Activated naive CD8-positive, alpha-beta T cell treated with anti-CD3 and anti-CD28 coated beads for 36 hours (primary cell): ENCODE measurements at places on chromosomes 5 and 9.

- no peak for DNase-seq
These were observed at the start of gene CCIN for GRCh38 chr9:36169166-36169565. CCIN (plus strand) TSS chr9:36169388; CDS start chr9:36169503, 115 bp downstream.

DNA sequence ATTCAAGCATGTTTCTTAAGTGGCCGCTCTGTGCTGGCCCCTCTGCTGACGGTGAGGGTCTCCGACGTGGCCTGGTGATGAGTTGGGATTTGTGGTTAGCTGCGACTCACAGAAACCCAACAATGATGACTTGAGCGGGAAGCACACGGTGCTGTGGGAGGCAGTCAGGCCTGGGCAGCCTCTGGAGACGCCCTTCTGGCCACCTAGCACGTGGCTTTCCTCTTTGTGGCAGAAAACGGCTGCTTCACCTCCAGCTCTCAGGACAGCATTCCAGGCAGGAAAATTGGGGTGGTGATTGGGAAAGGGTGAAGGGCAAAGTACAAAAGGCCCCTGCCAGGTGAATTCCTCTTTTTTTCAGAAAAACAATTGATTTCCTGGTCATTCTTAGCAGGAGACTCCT lies 17.5 kb upstream of the IER5L start:
- no peak for DNase-seq

DNA sequence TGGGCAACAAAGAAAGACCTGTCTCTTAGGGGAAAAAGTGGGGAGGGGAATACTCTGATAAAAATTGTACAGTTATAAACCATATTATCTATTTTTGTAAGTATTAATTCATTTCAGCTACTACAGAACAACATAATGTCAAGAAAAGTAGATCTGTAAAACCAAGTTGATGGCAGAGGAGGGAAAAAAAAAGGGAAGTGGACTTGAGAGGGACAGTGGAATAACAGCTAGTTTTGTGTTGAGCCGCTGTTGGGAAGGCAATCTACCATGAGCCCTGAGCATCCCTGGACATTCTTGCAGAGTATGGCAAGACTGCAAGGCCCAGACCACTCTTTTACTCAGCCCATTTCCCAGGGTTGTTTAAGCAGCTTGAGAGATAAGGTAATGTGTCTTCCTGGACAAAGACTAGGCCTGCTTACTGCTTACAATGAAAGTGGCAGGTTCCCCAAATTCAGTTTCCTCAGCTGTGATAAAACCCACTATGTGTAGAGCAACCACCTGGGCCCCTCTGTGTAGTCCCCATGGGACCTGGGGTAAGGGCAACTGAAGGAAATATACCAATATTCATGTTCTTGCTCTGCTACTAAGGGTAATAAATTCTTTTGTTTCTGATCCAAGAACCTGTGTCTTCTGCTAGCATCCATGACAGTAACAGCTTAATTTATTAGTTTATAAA lies 25.0 kb downstream of the CEP120 start:
- DNase-seq, result no peak

- no peak for DNase-seq
These were observed 71.2 kb downstream of the RAB24 start for GRCh38 chr5:177232358-177232757.

GRCh38 chr5:179908528-179908927 lies 831 bp upstream of the TBC1D9B start:
- no peak for DNase-seq

- DNase-seq, result no peak
These were observed 21.7 kb downstream of the ANKRD55 start for GRCh38 chr5:56211298-56211865.

DNA sequence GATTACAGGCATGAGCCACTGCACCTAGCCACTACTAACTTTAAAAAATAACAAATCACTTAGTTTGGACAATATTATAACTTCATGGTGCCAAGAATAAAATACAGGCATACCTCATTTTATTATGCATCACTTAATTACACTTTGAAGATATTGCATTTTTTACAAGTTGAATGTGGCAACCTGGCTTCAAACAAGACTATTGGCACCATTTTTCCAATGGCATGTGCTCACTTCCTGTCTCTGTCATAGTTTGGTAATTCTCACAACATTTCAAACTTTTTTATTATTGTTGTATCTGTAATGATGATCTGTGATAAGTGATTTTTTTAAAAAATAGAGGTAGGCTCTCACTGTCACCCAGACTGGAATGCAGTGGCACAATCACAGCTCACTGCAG lies 49.9 kb upstream of the ERBIN start:
- no peak for DNase-seq

DNA sequence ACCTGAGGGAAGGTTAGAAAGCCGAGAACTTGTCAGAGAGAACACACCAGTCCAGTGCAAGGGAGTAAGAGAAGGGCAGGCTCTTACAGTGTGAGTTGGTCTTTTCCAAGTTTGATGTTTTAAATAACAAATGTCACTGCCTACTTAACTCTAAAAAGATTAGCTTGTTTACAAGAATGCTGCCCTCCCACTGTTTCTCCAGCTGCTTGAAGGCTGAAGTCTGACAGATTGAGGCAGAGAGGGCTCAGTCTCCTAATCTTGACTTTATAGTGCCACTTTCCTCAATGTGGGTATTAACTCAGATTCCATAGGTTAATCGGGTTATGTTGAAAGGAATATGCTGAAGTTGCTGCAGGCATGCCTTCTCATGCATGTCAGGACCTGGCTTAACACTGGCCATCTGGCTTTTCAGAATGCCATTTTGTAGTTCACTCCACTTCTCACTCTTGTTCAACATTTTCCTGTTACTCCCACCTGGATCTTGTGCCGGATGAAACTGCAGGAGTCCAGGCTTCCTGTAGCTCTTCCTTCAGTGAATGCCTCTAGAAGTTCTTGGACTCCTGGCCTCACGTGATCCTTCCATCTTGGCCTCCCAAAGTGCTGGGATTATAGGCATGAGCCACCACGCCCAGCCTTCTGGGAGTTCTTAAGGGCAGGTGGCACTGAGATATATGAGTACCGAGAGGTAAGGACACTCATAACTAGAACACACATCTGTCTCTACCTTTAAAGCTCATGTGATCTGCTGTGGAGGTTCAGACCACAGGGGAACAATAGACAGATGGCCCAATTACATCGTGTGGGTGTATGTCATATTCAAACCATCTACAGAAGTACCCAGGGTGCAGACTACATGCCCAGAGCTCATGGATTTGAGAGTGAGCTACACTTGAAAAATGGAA lies 249.7 kb downstream of the ARHGAP26 start:
- DNase-seq, result no peak

DNA sequence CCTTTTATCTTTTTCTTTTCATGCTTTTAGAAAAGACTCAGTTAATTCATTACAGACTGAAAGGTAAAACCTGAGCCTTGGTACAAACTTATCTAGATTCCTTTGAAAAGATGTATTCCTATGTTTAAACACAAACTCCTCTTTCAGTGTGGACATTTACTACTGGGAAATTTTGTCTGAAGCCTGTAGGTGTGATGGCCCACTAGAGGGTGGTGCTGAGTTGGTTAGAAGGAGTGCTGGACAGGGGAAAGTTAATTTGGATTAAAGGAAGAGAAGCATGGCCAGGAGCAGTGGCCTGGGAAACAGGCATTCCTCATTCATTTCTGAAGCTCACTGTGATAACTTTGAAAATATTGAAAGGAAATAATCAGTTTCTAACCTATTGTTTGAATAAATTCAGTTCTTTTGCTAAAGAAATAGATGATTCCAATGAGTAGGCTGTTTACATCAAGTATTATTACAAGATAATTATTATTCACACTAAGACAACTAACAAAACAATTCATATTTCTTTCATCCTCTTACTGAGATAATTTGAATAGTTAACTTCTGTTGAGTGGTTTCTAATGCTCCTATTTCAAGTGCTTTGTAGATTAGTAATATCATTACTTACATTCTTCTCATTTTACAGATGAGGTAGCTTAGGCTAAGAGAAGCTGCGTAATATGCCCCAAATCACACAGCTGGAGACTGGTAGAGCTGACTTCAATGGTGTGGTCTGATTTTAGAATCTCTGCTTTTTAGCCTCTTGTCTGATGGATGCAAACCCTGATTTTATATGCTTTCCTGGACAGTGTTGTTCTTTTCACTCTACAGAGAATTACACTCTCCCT lies 150.9 kb downstream of the ADGRV1 start:
- peak; percentile 1 for DNase-seq

- DNase-seq, result no peak
These were observed 207.1 kb upstream of the MEF2C start for GRCh38 chr5:89090037-89090436.

DNA sequence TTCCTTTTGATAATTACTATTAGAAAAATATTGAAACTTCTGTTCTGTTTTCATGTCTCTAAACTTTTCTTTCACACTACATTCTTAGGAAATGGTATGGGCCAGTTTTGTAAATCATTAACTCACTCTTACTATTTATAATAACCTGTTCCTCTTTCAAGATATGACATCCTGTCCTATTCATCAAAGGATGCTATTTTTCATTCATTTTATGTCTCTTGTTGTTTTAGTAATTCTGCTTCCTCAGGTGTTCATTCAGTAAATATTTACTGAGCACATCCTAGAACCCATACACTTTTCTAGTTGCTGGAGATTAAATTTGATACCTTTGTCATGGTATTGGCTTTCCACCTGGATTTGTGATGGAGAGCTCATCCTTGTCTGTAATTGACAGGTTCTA lies 58.0 kb downstream of the GDA start:
- no peak for DNase-seq

DNA sequence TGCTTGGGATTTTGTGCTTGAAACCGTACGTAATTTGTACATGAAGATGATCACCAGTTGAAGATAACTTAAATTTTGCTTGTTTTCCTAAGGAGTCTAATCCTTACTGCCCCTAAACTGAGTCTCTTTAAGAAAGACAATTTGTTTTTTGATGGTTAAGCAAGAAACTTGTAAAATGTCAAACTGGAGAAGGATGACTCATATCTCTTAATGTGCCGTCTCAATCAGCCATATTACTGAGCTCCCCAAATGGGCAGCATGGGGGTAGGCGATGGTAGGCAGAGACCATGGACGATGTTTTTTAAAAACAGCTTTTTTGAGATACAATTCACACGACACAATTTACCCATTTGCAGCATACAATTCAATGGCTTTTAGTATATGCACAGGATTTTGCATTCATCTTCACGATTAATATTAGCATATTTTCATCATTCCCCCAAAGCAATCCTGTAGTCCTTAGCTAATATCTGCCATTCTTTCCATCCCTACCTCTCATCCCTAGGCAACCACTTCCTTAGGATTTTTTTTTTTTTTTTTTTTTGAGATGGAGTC lies 14.3 kb downstream of the ARHGAP26 start:
- no peak for DNase-seq

GRCh38 chr5:37665272-37665671 lies 174.6 kb downstream of the GDNF start:
- no peak for DNase-seq

DNA sequence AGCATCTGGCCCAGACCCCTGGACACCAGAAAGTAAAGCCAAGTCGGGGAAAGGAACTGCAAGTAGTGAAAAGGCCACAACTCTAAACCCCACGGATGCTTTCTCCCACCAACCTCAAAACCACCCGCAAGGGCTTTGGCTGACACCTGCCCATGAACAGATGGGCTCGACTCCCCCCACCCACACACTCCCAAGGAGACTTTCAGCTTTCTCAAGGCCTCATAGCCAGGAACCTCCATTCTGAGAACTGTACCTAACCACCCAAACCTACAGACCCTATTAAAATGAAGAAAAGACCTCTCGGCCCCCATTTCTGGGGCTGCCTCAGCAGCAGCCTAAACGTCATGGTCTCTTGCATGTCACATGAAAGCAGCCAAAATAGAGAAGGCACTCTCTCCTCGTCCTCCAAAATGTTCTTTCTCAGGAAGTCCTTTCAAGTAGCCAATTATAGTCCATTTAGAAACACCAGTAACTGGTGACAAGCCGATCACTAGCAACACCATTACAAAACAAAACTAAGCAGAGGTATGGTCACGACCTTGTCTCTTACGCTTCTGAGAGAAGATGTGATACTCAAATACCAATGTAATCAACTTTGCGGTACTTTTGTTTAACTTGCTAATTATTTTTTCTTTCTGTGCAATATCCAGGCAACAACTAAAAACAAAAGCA lies 2.9 kb downstream of the B4GALT1 start:
- DNase-seq, result peak; percentile 56

GRCh38 chr5:77960305-77960704 lies 184.2 kb upstream of the TBCA start:
- no peak for DNase-seq

DNA sequence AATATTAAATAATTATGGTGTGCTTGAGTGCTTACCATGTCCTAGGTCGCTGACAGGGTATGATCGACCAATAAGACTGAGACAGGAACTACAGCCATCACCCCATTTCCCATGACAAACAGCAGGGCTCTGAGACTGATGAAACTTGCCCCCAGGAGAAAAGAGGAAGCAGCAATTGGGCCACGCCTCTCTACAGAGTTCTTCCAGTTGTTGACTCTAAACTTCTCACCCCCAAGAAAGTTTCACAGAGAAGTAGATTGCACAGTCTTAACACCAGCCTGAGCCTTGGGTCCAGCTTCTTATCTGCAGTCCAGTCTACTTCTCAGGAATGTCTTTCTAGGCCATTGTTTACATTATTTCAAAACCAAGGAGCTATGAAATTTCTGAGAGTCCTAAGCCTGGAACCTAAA lies 182.2 kb upstream of the ANKRD55 start:
- no peak for DNase-seq

DNA sequence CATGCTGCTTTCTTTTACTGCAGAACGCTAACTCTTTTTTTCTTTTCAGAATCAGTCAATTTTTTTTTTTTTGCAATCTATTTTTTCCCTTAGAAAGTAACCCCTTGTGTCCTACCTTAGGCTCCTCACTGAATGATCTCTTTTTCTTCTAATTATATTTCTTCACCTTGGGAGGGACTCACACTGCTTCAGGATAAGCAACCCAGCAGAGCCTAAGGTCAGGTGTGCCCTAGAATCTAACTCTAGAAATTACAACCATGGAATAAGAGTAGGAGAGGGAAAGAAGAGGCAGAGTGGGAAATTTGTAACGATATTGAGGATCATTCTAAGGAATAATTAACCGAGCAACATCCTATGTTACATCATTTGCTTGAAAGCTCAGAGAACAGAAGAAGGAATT lies 564.0 kb upstream of the MEF2C start:
- no peak for DNase-seq

GRCh38 chr9:98687911-98688310 lies 20.8 kb downstream of the GABBR2 start:
- no peak for DNase-seq

GRCh38 chr9:91202736-91203283 lies 158.9 kb downstream of the AUH start:
- no peak for DNase-seq

GRCh38 chr5:108467563-108467962 lies 85.7 kb upstream of the FBXL17 start:
- DNase-seq, result no peak

GRCh38 chr5:90131383-90132133 lies 278.0 kb downstream of the CETN3 start:
- DNase-seq, result no peak
